A549 treated with Mapracorat at 1 μM for 4 hours (cell line): ENCODE measurements at places on chromosomes 11 and 22. TPM values are rescaled to one million over a fixed set of nuclear protein-coding genes. Genes with fewer than 3 reads are reported as not detected.

DTX4 gene
- 3.6 to 4.8 TPM (median 4.4 TPM) in 5 replicates for total RNA-seq

KCNA4 gene
- total RNA-seq, result not detected in 5 replicates

DUSP8 gene
- total RNA-seq, result 1.4 to 2.2 TPM (median 1.8 TPM) in 5 replicates

FAM111B gene
- total RNA-seq, result 6.8 to 7.8 TPM (median 7.0 TPM) in 5 replicates

PTPRJ gene
- total RNA-seq, result 33.2 to 50.6 TPM (median 47.0 TPM) in 5 replicates

OSBPL5 gene
- total RNA-seq, result 7.2 to 9.8 TPM (median 7.7 TPM) in 5 replicates

ANO3 gene
- 0.04 to 0.10 TPM in 2 of 5 replicates, not detected in the others for total RNA-seq

GALNT18 gene
- total RNA-seq, result 23.6 to 32.1 TPM (median 26.3 TPM) in 5 replicates

SLC25A45 gene
- 10.3 to 15.7 TPM (median 13.4 TPM) in 5 replicates for total RNA-seq

SGSM1 gene
- total RNA-seq, result 0.24 to 0.76 TPM (median 0.58 TPM) in 5 replicates

NRXN2 gene
- total RNA-seq, result 0.16 to 0.62 TPM (median 0.35 TPM) in 5 replicates

TRIM48 gene
- not detected in 5 replicates for total RNA-seq

P2RX6 gene
- 0.34 to 0.84 TPM (median 0.56 TPM) in 5 replicates for total RNA-seq

INSC gene
- total RNA-seq, result 0.06 to 0.17 TPM in 2 of 5 replicates, not detected in the others

CHRNA10 gene
- 0.76 to 1.5 TPM (median 1.1 TPM) in 5 replicates for total RNA-seq

ANO9 gene
- total RNA-seq, result 0.64 to 1.3 TPM (median 0.88 TPM) in 5 replicates
